ENCODE measurements at places on chromosomes 6 and 20. TPM values are rescaled to one million over a fixed set of nuclear protein-coding genes. Genes with fewer than 3 reads are reported as not detected.

KCNB1 gene
- 149 TPM for total RNA-seq

BTN1A1 gene
- total RNA-seq, result not detected

OR2H2 gene
- total RNA-seq, result not detected

WFDC12 gene
- total RNA-seq, result not detected

ZNF311 gene
- 0.60 TPM for total RNA-seq

BCAS1 gene
- 43.8 TPM for total RNA-seq
